ENCODE measurements at places on chromosomes 6 and 20.

- DNase-seq: no peak
These were observed 145.8 kb downstream of the DTNBP1 start for GRCh38 chr6:15516923-15517560.

DNA sequence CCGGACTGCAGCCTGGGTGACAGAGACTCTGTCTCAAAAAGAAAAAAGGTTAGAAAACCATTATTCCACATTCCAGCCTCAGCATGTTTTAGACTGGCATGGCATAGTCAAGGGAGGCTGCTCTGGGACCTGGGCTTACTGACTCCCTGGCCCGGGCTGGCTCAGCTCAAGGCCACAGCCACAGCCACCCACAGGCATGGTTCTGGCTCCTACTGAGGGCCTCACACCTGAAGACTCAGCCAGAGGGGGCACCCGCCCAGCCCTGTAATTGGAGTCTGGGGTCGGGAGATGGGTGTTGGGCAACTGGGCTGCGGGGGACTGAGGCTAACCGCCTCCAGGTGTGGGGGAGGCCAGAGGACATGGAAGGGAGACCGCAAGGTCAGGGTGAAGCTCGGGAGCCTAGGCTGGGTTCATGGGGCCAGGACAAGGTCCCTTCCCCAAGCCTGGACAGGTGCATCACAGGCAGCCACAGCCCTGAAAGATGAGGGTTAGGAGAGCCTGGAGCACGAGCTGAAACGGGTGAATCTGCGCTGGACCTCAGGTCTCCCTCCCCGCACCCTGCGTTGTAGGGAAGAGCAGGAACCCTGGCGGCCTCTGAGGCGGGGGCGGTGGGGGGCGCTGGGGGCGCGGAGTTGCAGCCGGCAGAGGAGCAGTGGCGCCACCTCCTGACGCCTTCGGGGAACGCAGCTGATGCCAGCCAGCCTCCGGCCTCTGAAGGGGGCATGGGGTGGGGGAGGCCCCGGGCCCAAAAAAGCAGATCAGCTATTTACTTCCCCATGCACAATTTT lies 67.7 kb upstream of the SRSF6 start:
- no peak for DNase-seq

GRCh38 chr6:127971945-127972391 lies 71.1 kb upstream of the THEMIS start:
- peak; percentile 58 for DNase-seq

DNA sequence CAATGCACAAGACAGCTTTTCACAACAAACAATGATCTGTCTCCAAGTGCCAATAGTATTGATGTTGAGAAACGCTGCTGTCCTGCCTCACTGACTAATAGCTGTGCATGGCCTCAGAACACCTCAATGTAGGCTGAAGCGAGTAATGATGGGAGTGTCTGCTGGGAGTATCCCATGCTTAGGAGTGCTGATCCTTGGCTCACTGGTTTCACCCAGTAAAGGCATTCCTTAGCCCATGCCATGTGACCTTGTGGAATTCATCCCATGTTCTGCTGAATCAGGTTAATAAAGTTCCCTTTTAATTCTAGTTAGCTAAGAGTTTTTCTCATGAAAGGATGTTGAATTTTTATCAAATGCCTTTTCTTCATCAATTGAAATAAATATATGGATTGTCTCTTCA lies 3.8 kb upstream of the WFDC12 start:
- no peak for DNase-seq

GRCh38 chr20:54219751-54220426 lies 12.0 kb downstream of the PFDN4 start:
- peak; percentile 32 for DNase-seq

DNA sequence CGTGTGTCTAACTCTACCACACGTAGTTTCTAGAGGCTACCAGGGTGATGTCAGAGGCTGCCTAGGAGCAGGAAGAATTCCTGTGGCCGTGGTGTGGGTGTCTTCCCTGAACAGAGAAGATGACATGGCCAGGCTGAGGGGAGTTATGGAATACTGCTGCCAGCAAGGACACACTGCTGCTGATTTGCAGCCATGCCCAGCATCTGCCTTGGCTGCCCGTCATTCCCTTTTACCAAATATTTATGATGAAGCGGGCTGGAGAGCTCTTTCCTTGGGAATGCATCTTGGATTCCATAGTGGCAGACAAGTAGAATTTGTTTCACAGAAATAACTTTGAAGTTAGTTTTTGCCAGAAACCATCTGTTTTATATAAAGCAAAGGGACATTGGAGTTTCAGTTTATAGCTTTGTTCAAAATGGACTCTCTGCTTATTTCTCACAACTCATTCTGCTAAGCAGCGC lies 80.8 kb upstream of the VSTM2L start:
- peak; percentile 64 for DNase-seq

DNA sequence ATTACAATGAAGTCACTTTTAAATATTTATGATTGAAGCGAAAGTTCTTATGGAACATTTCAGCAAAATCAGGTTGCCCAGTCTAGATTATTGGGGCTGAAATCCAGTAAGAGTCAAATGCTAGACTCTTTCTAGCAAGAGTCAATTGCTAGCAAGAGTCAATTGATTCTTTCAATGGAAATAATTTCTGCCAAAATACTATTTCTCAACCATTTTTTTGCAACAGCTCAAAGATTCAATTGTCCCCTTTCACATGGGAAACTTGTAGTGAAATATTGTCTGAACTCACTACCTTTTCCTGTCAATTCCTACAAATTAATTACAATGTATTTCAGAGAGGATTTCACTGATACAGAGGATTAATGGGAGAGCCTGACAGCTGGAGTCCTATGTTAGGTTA lies 78.3 kb downstream of the MAP7 start:
- DNase-seq: no peak

GRCh38 chr6:17869010-17869752 lies 118.3 kb downstream of the KIF13A start:
- peak; percentile 61 for DNase-seq

- no peak for DNase-seq
These were observed 31.3 kb downstream of the MBOAT1 start for GRCh38 chr6:20180935-20181334.

- peak; percentile 92 for DNase-seq
These were observed 31.4 kb downstream of the ACSS2 start for GRCh38 chr20:34907616-34908469.

- DNase-seq: no peak
These were observed 595 bp downstream of the EYA2 start for GRCh38 chr20:46894971-46895905.

- DNase-seq: no peak
These were observed 34.6 kb downstream of the RREB1 start for GRCh38 chr6:7142228-7142801.

GRCh38 chr6:127289934-127290333 lies 23.3 kb downstream of the RNF146 start:
- no peak for DNase-seq

GRCh38 chr6:118864341-118865099 lies 29.4 kb upstream of the ASF1A start:
- no peak for DNase-seq

- DNase-seq: no peak
These were observed 99.5 kb downstream of the CD83 start for GRCh38 chr6:14216946-14217684.

DNA sequence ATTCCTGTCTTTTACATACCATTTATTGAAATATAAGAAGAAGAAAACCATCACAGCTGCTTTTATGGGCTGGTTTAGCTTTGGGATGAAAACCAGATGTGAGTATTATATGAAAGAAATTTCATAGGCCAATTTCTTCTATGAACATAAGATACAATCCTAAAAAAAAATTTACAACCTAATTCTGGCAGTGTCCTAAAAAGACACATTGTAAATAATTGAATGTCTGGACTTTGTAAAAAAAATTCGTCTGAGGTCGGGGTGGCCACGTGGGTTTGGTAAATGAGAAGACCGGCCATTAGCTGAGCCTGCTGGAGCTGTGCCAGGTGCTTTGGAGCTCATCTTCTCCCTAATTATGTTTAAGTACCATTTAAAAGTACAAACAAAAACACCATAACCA lies 26.8 kb downstream of the DACT2 start:
- DNase-seq: no peak

DNA sequence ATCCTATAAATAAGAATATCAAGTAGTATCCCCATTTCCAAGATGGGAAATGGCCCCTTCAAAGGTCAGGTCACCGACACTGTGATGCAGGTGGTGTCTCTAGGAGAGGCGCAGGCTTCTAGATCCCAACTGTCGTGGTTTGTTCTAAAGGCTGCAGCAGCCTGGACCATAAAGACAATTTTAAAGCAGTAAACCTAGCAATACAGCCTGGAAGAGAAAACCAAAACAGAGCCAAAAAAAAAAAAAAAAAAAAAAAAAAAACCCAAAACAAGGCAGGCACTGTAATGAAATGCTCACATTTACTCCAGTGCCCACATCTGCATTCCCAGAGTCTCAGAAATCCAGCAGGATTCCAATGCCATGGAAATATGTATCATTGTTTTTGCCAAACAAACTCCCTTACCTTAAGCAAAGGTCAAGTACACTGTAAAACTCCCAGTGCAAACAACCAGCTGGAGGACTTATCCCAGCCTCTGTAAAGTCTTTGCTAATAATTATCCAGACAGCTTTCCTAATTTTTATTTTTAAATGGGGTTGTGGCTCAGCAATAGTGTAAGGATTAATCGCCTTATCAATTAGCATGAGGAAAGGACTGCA lies 98.2 kb downstream of the PSMG4 start:
- DNase-seq: no peak

DNA sequence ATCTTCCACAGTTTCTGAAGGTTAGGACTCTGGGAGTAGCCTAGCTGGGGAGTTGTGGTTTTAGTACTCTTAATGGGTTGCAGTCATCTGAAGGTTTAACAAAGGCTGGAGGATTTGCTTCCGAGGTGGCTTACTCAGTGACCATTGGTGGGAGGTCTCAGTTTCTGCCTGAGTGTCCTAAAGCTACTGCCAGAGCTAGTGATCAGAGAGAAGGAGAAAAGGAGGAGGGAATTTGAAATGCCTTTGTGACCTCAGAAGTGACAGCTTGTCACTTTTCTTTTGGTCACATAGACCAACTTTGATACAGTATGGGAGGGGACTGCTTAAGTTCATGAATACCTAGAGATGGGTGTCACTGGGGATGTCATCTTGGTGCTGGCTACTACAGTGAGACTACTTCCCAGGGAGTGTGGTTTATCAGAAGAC lies 41.3 kb downstream of the NCOA3 start:
- no peak for DNase-seq

DNA sequence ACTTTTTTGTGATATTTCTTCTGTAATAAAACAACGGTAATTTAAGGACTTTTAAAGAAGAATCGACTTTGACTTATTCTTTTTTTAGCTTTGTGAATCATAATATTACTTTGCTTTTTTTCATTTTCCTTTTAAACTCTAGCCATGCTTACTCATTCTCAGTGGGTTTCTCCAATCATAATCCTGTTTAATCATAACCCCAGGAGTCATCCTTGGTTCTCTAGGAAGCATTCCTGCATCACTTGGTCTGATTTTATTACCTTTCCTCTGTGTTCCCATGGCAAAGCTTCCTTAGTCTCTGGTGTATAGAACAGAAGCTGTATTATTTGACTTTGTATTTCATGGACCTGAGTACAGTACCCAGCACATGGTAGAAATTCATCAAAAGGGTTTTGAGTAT lies 223.5 kb downstream of the CDKAL1 start:
- DNase-seq: peak; percentile 72

DNA sequence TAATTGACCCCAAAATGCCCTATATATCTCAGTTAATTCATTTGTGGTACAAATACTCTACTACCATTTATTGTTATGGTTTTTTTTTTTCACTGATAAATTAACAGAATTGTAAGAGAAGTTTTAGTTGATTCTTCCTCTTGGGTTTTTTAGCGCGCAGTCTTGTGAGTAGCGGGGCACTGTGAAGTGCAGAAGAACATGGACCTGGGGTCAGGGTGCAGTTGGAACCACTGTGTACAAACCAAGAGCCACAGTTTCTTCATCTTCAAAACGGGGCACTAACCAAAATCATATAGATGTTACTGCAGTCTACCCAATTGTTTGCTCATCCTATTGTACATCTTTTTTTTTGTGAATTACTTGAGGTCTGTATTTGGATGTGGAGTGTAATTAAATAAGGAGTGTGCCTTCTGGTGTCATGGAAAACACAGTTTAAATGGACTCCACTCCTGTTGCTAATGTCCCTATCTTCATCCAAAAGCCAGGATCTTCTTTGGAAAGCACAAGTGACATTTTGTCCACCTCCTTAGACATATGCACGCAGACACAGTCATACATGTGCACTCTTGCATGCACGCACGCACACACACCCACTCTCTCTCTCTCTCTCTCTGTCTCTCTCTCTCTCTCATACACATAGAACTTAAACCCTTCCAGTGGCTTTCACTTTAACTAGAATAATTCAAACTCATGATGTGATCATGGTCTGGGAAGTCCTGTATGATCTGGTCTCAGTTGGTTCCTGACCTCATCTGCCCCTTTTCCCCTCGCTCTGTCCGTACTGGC lies 51.5 kb downstream of the AFDN start:
- no peak for DNase-seq

DNA sequence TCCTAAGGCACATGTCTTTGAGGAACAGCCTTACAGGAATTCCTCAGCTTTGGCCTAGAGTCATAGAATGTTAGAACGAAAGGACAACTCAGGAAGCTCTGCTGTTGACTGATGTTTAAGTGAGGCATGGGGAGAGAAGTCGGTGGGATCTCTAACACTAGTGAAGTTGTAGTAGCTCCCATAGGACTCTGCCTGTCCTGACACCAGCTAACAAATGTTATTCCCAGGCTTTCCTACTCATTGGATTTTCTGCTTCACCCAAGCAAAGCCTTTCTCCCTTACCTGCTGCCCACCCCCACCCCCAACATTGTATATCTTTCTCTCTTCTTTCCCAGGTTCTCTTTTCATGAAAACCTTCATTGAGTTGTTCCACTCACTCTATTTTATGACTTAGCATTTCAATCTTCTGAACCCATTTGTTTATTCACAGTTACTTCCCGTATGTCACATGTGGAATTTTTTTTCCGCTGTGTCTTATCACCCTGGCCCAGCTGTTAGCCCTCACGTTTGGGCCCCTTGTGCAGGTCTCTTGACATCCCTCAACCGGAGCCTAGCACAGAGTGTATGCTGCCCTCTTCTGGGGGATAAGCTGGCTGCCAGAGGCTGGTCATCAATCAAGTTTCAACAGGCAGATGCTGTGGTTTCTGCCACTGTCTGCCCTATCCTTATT lies 39.2 kb upstream of the RNF8 start:
- peak; percentile 33 for DNase-seq

DNA sequence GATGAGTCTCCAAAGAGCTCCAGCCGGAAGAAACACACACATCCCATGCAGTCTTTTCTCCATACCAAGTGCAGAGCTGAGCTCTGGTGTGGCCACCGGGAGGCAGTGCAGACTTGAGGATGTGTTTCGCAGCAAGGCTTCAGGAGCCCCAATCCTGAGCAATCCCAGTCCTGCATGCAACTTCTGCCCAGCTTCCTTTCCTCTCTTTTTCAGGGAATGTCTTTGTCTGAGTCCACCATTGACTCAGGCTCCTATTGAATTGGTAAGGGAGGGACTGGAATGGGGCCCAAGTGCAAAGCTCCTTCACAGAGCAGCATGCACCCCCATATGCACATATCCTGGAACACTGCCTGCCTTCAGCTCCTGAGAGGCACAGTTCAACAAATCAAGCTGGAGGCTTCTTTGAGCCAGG lies 50.5 kb upstream of the ASIP start:
- peak; percentile 83 for DNase-seq

GRCh38 chr20:54043076-54043967 lies 27.1 kb downstream of the BCAS1 start:
- no peak for DNase-seq

All from HCEC 1CT (cell line).